Naive thymus-derived CD8-positive, alpha-beta T cell (primary cell): ENCODE measurements at places on chromosomes 13 and 19.

GRCh38 chr13:24741016-24741662 lies 22.8 kb upstream of the RNF17 start:
- DNase-seq = no peak

DNA sequence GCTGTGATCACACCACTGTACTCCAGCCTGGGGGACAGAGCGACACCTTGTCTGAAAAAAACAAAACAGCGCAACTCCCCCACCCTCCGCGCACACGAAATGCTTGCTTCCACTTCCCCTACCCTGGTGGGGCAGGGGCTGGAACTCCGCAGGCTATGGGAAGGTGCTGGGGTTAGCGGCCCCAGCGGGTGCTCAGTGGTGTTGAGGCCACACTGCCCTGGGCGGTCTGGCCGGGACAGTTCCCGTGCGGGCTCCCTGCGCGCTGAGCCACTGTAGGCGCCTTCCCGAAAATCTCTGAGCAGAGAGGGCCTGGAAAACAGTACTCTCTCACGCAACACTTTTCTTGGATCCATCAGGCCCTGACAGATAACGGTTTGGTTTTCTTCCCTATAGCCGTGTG lies 1.1 kb upstream of the WTIP start:
- no peak for DNase-seq

DNA sequence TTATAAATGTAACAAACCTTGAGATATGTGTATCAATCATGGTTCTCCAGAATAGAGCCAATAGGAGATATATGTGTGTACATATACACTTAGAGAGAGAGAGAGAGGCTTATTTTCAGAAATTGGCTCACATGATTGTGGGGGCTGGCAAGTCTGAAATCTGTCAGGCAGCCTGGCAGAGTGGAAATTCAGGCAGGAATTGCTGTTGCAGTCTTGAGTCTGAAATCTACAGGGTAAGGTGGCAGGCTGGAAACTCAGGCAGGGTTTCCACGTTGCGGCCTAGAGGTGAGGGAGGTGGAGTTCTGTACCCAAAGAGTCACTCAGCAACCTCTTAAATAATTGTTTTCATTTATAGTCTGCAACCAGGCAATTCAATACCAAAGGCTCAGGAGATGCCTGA lies 218.4 kb downstream of the B3GLCT start:
- DNase-seq = no peak

GRCh38 chr13:56332671-56333070 lies 808.0 kb upstream of the PRR20A start:
- DNase-seq = no peak

DNA sequence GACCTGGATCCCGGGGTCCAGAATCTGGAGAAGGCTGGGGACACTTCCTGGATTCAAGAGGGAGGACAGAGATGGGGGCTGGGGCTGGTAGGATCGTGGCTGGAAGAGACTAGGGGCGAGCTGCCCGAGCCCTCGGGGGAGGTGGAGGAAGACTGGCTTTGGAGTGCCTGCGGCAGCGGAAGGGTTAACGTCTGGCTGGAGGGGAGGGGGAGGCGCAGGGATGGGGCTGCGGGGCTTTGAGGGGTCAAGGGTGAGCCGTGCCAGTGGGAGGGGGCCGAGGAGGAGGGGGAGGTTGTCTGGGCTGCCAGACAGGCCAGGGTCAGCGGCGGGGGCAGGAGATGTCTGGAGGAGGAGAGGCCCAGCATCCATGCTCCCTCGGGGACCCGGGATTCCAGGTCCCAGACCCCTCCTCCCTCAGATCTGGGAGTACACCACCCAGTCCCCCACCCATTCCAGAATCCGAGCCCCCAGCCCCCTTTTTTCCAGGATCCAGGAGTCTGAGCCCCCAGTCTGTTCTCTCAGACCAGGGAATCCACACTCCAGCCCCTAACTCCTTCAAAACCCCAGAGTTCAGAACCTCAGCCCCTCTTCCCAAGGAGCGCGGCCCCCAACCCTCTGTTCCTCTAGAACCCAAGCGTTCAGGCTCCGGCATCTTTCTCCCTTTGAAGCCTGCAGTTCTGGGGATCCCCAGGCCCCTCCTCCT lies 3.2 kb upstream of the SPACA6 start:
- no peak for DNase-seq

DNA sequence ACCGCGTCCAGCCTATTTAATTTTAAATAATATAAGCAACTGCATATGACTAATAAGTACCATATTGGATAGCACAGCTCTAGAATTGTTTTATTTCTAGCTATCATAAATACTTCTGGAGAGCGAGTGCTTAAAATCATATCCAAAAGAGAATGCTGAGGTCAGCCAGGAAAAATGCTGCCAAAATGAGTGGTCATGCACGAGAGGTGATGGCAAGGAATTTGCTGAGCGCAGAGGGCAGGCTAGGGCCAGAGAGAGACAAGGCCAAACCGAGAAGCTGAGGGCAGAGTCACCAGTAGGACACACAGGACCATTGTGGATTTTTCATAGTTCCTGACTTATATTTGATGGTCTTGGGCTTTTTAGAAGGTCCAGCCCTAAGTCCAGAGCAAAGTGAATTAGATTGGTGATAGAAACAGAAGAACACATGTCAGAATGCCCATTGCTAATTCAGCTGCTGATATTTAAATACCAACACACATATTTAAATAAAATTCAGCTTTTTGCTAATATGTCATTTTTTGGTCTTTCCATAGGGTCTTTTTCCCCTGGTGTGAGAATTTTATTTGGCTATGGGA lies 33.6 kb upstream of the UBL3 start:
- no peak for DNase-seq

- DNase-seq = no peak
These were observed 95.3 kb upstream of the TNFSF11 start for GRCh38 chr13:42478531-42479156.

DNA sequence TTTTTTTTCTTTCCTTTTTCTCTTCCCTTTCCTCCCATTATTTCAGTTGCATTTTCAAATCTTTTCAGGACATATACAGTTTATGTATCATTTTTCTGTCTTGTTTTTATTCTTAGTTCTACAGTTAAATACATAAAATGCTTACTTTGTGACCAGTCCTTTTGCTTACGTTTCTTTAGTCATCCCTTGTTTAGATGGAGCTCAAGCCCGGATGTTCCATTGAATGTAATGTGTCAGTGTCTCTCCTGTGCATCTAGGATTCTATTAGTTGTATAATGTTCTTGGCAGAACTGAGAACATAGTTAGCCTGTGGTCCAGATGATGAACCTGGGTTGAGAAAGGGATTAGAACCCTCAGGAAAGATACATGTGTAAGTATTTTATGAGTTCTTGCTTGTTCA lies 17.8 kb downstream of the WASF3 start:
- DNase-seq = no peak

- DNase-seq = no peak
These were observed 52.3 kb upstream of the PARP4 start for GRCh38 chr13:24564881-24565280.
